Bronchial epithelial cell (primary cell): ENCODE measurements at places on chromosomes 11 and 22. TPM values are rescaled to one million over a fixed set of nuclear protein-coding genes. Genes with fewer than 3 reads are reported as not detected.

- DNase-seq = peak; percentile 44
Measured at GRCh38 chr22:46484861-46485595, 52.4 kb downstream of the CELSR1 start.

DNA sequence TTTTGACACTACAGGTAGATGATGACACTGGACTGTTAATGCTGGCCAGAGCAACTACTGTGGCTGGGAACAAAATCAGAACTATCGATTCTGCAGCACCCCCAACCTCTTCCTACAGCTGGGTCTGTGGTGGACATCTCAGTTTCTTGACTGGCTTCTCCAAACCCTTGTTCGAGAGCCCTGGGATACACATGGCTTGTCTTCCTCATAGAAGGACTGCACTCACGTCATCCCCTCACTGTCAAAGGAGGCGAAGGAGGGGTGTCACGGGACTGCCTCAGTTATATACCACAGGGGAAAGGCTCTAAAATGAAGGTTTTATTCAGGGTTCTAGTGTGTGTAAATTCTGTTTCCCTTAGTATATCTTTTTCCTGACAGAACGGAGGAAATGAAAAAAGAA, 44.9 kb downstream of the PITPNB start:
- no peak for DNase-seq

DNA sequence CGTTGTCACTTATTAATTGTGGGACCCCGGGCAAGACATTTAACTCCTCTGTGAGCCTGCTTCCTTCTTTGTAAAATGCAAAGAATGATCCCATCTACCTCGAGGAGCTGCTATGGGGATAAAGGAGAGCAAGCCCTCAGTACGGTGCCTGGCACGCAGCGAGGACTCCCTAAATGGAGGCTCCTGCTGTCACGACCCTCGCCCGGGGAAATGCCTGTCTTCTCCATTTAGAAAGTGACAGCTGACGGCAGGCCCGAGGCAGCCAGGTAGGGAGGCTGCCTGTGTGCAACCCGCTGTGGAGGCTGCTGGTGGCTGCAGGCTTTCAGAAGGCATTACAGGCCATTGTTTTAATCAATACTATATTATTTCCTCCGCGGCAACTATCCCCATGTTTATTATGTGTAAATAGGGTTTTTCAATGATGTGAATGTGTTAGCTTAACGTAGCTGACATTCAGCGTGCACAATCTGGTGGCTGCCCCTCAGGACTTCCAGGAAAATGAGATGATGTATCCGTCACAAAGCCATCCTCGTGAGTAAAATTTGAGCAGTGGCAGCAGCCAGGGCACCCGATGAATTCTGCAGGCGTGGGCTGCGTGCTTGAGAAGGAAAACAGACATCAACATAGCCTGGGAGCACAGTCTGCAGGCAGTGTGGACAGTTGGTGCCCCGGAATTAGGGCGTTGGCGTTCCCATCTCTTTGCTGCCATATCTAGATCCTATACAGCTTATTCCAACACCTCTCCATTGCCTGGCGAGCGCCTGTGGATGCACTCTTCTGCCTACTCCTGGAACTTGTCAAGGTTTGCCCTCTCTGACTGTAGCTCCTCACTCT, 228.3 kb downstream of the ST3GAL4 start:
- DNase-seq = no peak

DNA sequence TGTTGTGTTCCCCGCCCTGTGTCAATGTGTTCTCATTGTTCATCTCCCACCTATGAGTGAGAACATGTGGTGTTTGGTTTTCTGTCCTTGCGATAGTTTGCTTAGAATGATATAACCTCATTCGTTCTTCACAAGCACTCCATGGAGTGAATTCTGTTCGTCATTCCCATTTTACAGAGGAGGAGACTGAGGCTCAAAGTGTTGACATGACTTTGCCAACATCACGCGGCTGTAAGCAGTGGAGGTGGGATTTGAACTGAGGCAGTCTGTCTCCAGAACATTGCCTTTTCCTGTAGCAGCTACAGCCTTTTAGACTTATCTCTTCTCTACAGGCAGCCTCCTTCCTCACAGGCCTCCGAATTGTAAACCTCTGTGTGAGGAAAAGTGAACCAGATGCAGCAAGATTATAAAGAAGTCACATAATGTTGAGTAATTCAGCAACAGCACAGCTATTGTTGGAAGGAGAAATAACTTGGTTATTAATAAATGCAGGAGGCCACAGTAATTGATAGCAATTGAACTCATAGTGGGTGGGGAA, 74.6 kb downstream of the MYO18B start:
- no peak for DNase-seq

GRCh38 chr11:133928628-133929059, 28.1 kb downstream of the IGSF9B start:
- DNase-seq = peak; percentile 10

- DNase-seq = no peak
Measured at GRCh38 chr22:40511604-40512003, 124.9 kb downstream of the MRTFA start.

- DNase-seq = no peak
Measured at GRCh38 chr11:44568331-44568657, 2.8 kb downstream of the CD82 start.

MICAL2 gene
- total RNA-seq = 75.0 and 95.9 TPM in 2 replicates

PANX3 gene
- not detected in 2 replicates for total RNA-seq

GLYAT gene
- total RNA-seq = not detected in 2 replicates

OR10A4 gene
- total RNA-seq = not detected in 2 replicates

NRIP3 gene
- 1.6 and 2.2 TPM in 2 replicates for total RNA-seq

HDHD5 gene
- total RNA-seq = 41.9 and 50.5 TPM in 2 replicates
